ENCODE measurements at places on chromosomes 7 and 10.

GRCh38 chr10:69317175-69317604, 38.9 kb downstream of the HK1 start:
- no peak for DNase-seq

DNA sequence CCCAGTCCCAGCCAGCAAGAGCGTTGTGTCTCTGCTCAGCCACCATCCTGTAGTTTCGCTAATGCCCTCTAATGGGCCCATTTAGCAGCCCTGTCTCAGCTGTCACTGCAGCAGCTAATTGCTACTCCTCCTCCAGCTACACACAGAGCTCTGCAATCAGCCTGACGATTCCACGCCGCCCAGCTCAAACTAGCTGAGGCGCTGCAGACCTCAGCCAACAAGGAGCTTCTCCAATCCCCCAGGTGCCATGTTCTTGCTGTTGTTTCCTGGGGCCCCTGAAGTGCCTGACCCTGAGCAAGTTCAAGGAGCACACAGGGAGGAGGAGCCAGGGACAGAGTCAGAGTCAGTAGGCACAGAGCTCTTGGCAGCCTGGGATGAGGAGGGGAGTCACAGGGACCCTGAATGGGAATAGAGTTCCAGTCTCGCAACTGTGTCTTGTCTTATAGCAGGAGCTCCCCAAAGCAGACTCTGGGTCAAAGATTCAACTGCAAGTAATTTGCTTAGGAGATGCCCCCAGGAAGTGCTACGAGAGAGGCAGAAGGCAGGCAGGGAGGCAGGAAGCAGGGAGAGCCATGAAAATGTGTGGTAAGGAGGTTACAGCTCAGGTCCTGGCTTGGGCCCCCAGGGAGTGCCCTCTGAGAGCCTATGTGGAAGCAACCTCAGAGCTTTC, 135.8 kb upstream of the UNC5B start:
- no peak for DNase-seq

DNA sequence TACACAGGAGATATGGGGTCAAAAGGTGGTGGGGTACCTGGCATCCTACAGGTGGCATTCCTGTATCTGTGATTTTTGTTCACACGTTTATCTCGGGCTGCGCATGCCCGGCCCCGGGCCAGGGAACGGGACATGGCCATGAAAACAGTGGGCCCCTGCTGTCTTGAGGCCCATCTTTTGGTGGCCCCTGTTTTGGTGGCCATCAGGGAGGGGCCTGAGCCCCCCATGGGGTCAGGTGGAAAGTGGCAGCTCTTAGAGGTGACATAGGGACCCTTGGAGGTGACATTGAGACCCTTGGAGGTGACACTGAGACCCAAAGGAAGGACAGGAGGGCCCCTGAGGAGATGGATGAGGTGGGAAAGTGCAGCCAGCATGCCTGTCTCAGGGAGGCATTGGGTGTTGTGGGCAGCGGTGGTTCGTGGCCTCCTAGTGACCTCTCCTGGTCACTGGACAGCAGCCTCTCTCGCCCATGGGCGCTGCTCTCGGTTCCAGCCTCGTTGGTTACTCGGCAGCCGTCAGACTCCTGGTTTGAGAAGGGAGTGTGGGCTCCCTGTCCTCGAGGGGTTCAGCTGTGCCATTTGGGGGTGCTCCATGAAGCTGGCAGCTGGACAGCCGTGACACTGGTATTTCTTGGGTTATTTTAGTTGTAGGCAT, 39.9 kb downstream of the INPP5A start:
- DNase-seq = no peak

DNA sequence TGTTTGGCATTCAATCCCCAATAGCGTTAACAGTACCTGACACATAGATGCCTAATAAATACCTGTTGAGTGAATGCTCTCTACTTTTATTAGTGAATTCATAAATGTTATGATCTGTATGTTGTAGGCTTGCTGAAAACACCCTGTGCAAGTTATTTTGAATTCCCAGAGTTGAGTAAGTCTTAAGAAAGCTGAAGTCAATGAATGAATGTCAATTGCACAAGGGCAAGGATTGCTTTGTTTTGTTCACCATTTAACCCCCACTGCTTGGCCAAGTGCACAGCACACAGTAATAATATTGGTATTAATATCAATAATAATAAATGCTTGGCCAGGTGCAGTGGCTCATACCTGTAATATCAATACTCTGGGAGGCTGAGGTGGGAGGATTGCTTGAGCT, 10.2 kb downstream of the CPA1 start:
- no peak for DNase-seq

DNA sequence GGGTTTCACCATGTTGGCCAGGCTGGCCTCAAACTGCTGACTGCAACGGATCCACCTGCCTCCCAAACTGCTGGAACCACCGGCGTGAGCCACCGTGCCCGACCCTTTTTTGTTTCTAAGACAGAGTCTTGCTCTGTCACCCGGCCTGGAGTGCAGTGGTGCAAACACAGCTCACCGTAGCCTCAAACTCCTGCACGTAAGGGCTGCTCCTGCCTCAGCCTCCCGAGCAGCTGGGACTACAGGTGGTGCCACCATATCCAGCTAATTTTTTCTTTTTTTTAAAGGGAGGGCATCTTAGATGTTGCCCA, 36.4 kb downstream of the ADAP1 start:
- no peak for DNase-seq

DNA sequence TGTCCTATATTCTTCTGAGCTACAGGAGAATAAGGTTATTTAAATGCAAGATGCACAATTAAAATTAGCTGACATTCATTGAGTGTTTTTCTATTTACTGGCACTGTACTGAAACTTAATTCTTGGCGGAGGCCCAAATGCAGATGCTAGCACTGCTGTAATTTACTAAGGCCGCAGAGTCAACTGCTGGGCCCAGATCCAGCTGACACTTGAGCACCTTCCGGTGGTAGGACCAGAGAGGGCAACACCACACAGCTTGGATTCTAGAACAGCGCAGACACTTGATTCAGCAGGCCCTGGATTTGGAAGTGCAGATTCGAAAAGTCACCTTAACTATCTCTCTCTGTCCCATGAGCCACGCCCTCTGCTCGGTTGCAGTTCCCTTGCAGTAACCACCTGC, 228.6 kb upstream of the TMEM72 start:
- DNase-seq = no peak

GRCh38 chr7:141251957-141252356, 178.1 kb downstream of the TMEM178B start:
- no peak for DNase-seq

DNA sequence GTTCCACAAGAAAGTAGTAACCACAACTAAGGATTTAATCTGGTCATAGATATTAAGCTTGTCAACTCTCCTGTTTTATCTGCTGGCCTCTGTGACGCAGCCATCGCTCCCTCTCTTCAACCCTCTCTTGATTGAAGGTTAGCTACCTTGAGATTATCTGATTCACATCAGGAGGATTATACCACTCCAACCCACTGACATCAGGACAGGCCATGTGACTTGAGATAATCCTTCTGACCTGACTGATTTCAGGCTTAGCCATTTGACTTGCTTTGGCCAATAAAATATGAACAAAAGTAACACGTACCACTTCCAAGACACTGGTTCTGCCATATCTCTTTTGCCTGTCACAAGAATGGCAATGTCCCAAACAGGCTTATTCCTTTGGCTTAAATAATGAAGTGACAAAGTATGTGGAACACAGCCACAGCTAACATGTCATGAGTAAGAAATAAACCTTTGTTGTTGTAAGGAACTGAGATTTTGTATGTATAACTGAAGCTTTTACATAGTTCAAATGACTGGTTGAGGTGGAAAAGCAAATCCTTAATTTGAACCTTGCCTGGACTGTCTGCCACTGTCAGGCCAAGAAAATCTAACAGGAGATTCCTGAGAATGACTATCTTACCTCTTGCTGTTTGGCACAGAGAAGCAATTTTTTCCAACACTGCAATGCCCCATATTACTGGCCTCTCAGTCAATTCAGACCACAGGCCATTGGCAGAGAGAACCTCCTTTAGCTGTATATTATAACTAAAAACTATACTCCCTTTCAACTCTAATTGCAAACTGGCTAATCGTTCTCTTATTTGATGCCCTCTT, 13.9 kb downstream of the ZNF438 start:
- DNase-seq = no peak

DNA sequence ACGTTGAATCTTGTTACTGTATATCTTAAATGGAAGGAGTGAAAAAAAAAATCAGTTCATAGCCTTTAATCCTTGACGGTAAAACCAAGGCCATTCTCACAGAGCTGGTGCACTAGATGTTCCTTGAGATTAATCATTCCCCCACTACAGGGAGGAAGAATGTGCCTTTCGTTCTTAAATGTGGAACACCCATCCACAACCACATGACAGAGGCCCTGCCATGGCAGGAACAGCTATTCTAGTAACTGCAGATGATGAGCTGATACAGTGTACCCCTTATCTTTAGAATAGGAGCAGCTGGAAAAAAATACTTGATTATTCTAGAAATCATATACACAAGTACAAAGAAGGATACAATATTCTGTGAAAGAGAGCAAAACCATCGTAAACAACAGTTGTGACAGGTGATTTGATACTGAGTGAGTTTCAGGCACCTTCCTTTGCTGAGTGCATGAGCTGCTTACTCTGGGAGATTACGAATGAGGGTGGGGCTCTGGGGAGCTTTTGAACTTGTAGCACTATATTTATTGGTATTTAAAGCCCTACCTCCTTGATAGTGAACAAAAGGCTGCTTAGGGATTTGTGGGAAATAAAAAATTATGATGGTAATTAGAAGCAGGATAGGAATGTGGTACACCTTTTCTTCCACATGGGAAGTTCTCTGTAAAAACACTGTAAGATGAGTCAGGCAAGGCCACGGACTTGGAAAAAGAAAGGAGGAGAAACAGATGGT, 244.4 kb upstream of the SLC26A5 start:
- DNase-seq = no peak

DNA sequence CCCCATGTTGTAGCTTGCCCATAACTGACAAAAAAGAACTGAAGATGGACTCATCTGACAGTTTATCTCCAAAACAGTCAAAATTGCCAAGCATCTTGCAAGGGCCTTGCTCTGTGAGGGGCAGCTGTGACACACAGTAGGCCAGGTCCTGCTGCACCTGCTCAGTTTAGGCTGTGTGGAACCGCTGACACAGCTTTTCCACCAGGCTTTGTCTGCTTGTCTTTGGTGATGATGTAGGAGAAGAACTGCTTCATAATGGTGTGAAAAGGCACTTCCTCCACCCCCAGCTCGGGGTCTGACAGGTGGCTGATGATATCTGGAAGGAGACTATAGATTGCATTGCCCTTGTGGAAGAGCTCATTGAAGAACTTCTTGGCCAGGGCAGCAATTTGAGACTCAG, 92.6 kb downstream of the NPSR1 start:
- DNase-seq = no peak

DNA sequence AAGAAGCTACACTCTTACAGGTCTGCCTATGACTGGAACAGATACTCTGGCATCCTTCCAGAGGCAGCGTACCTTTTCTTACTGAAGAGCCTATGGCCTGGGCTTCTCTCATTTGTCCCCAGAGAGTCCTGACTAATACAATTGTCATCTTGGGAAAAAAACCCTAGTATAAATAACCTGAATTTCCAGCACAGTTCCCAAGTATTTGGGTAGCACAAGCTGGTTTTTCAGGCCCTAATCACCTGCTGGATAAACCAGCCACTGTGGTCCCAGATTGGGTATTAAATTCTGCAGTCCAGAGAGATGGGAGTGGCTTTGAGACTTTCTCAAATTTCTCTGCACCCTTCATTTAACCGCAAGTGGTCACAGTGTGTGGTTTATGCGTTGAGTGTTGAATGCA, 186.8 kb upstream of the NEBL start:
- DNase-seq = no peak

DNA sequence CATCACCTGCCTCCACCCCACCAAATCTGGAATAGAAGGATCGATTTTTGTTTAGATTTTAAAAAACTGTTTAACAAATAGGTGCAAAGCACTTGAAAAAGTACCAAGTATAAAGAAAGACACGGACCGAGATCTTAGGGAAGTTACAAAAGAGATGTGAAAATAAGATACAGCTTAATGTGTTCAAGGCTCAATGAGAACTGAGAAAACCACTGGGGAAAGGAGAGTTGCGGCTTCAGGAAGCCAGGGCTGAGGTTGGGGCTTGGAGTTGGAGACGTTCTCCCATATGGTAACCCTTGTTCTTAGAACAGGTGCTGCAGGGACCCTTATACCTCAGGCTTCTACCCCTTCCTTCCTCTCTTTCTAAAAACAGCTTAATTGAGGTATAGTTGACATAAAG, 140.2 kb downstream of the FANK1 start:
- no peak for DNase-seq

DNA sequence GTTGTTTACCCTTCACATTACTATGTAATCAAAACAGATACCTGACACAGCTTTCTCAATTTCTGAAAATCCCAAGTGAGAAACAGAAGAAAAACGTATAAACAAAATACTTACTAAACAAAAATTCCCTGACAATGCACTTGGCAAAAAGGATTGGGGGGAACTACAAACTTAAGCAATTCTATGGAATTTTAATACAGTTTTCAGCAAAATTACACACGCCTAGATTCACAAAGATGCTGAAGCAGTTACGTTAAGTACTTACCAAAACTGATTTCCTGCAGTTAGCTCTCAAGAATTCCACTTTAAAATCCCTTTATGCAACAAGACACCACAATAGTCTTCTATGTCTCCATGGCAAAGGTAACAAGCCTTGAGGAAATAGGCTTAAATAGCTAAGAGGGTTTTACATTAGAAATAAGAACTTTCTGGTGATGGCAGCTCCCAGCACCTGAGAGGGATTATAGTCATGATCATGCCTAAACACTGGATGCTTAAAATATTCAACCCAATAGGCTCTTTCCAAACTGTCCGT, 10.8 kb downstream of the TOMM7 start:
- no peak for DNase-seq

DNA sequence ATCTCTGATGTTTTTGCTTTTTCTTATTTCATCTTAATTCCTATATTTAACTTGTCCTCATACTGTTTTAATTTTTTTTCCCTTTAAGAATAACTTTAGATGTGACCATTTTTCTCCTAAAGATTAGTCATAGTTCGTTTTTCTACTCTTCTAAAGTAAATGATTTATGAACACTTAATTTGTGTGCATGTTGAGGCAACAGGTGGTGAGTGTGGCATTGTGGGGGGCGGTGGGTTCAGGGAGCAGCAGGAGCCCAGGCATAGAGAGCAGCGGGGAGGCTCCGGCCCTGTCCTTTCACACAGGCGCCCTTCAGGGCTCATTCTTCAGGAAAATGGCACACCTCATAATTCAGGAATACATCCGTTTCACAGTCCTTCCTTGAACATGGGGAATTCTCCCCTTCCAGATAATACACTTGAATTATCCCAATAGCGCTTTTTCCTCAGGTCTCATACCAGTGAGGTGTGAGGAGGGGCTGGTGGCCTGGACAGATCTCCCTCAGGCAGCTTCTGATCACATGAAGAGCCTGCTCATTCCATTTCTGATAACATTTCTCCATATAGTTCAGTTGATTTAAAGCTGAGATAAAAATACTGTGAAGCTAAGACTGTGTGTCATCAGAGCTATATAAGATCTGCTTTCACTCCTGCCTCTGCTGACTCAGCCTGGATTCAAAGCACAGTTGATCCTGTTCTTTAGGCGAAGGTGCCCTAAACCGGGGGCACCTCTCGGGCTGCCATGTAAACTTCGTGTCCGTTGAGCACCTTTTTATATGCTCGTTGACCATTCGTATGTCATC, 40.2 kb downstream of the CUL1 start:
- DNase-seq = no peak

- DNase-seq = no peak
Observed at GRCh38 chr10:61975391-61975932, 74.0 kb downstream of the ARID5B start.
